ENCODE measurements at places on chromosomes 4 and X.
A peak's percentile ranks its signal among the peaks of the same experiment; 100 is the strongest.

GRCh38 chrX:152530967-152531366, 79.9 kb upstream of the GABRA3 start:
- DNase-seq: no peak

DNA sequence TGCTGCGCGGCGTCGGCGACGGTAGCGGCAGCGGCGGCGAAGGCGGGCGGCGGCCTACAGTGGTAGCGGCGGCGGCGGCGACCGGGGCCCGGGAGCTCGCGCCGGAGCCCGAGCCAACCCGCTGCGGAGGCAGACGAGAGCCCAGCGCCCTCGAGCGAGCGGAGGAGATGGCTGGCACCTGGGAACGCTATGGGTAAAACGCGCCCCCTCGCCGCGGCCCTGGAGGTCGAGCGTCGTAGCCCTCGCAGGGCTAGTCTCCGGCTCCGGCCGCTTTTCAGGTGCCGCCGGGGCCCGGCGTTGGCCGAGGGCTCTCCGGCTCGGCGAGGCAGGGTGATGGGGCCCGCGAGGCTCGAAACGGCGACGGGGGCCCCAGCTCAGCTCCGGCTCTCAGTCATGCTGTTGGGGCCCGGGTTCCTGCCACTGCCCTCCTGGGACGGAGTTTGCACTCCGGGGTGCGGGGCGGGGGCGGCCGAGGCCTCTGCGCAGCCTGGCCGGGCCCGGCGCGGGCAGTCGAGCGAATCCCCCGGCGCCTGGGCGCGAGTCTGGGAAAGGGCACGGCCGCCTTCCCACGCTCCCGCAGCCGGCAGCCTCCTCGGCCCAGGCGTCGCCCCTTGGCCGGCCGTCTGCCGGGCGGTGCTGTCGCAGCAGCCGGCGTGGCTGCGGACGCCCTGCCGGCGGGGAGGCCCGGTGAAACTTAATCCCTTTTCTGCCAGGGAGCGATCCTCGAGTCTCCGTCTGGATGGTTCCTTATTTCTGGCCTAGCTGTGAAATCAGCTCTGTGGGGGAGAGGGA, 768 bp downstream of the MID2 start:
- DNase-seq: peak; percentile 16

DNA sequence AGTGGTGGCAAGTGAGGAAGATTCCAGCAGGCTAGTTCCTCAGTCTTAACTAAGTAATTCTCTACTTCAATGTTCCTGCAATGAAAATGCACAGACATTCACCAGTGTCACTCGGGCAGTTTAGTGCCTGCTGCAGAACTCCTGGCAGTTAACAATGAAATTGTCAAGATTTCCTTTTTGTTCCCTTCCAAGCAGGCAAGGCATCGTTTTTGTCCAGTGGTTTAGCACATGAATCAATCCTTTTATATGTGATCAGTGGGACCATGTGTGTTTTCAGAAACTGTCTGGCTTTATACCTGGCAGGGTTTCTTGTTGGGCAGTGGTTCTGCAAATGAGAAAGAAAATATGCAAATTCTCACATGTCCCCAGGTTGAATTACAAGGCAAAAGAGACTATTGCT, 122.2 kb downstream of the GBA3 start:
- no peak for DNase-seq

- no peak for DNase-seq
Measured at GRCh38 chr4:117429061-117429460, 343.7 kb upstream of the TRAM1L1 start.

DNA sequence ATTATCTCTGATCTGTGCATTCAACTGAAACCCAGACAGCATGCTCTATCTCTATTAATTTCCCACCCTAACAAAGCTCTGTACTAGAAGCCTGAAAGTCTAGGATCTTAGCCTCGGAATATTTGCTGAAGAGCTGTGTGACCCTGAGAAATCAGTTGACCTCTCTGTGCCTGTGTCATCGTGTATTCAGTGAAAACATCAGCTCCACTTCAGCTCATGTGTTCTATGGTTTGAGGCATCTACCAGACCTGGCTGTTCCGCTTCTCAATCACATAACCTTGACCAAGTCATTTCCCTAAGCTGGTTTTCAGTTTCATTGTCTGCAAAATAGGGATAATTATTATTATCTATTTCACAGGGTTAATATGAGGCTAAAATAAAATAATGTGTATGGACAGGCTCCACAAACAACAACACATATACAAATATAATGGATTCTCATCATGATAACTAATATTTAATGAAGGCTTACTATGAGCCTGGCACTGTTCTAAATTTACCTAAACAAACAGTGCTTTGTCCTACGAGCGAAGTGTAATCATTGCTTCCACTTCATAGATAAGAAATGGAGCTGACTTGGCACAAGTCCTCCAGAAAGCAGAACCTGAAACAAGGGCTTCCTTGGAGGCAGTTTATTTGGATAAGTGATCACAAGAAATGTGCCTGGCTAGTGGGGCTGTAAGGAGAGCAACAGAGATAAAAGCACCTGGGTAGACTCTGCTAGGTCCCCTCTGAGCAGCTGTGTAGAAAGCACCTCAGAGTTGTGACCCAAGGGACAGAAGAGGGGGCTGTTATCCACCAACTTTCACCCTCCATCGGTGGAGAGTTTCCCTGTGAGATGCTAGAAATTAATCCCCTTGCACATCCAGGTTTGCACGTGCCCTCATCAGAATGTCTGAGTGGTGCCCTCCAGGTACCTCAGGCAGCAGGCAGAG, 356.9 kb downstream of the RAB28 start:
- DNase-seq: no peak

DNA sequence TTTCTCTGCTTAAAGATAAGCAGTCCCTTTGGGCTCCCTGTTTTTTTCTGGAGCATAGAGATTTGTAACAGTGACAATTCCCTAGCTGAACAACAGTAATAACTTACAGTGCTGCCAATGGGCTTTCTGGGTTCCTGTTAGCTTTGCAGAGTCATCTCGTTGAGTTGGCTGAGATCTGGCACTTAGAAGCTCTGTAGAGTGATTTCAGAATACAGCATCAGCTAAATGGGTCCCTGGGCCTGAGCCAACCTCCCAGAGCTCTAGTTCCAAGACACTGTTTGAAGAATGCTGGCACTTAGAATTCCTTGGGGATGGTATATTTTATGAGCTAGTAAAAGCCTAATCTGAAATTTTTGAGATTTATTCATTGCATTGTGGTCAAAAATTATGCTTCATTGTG, 43.5 kb upstream of the SERTM2 start:
- DNase-seq: no peak

DNA sequence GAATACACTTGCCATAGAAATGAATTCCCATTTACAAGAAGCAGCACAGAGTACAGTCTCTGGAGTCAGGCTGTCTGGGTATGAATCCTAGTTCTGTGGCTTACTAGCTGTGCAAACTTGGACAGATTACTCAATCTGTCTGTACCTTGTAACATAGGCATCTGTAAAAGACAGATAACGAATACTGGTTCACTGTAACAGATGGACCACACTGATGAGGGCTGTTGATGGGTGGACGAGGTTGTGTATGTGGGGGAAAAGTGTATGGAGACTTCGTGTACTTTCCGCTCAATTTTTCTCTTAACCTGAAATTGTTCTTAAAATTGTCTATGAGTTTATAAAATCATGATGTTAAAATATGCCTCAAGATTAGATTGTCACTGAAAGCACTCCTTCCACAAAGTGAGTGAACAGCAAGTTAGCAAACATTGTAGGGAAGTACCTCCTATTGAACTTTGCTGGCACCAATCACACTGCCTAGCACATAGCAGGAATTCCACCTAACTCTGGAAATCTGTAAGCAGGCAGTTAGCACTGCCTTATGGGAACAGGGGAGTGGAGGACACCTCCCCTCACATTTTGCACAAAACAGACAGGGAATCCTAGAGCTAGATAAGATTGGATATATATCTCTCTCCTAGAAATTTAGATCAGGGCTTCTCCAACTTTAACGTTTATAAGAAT, 6.5 kb upstream of the EXOSC9 start:
- DNase-seq: no peak

- DNase-seq: no peak
Measured at GRCh38 chrX:14936561-14936960, 63.3 kb downstream of the MOSPD2 start.

GRCh38 chrX:22343192-22343591, 70.5 kb downstream of the CBLL2 start:
- no peak for DNase-seq

DNA sequence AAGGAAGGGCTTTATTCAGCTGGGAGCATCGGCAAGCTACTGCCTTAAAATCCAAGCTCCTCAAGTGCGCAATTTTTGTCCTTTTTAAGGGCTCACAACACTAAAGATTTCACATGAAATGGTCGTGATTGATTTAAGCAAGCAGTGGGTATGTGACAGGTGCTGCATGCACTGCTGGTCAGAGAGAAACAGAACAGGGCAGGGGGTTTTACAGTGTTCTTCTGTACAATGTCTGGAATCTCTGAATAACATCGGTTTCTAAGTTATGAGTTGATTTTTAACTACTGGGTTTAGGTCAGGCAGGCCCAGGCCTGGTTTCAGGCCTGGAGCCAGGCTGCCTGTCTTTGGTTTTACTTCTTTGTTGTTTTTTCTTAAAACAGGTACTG, 6.0 kb downstream of the UGT2B17 start:
- DNase-seq: no peak

DNA sequence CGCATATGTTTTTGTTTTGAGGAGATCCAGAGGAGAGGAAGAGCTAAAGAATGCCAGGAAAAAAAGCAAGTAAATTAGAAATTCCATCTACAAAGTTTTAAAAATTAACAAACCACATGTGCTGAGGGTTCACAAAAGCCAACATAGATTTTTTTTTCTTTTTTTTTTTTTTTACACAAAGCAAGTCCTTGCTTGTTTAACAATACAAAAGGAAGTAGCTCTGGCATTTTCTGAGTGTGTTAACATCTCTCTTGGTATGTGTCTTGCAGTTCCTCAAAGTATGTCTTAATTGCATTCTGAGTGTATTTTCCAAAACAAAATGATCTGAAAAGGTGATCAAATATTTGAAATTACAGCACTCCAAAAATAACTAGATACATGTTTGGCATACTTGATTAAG, 1682.7 kb upstream of the AGA start:
- no peak for DNase-seq

GRCh38 chr4:170741856-170742255, 652.1 kb upstream of the AADAT start:
- no peak for DNase-seq

- no peak for DNase-seq
Measured at GRCh38 chrX:16653424-16653823, 3.5 kb downstream of the S100G start.

DNA sequence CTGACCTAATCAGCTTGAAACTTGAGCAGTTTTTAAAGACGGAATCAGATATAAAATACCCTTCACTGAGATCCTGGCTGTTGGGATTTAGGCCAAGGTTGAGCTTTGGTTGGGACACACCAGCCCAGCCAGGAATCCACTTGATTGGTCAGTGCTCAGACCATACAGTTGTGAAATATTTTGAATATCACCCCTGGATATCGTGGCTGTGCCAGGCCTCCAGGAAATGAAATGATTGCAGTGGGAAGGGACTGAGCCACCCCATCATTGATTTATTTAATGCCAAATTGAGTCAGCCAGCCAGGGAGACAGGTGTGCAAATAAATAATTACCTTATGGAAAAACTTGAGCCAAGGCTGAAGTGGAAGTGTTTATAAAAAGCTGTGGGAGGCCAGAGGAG, 128.4 kb upstream of the SCML1 start:
- no peak for DNase-seq

GRCh38 chrX:9430346-9430921, 34.4 kb upstream of the TBL1X start:
- DNase-seq: no peak

GRCh38 chr4:55338486-55338885, 7.6 kb upstream of the SRD5A3 start:
- no peak for DNase-seq
